KG1 (cell line): ENCODE measurements at places on chromosomes 2 and 18.

DNA sequence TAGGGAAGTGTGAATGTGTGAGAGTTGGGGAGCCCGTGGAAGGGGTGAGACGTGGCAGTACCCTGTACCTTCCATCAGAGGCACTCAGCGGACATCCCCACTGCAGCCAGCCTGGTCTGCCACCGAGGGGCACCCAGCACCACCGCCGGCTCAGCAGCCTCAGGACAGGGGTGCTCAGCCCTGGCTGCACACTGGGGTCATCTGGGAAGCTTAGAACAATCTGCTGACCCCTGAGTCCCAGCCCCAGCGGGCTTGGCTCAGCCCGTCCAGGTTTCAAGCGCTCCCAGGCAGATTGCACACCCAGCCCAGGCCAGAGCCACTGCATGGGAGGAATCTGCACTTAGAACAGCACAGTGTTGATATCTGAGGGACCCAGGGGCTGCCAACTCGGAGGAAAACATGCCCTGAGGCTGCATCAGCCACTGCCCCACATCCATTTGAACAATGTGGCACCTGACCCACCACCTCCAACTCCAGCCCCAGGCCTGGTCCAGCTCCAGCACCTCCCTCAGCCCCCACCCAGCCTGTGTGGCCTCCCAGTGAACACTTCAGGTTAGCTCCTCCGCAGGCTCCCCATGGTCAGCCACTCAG lies 147.1 kb upstream of the OTOS start:
- DNase-seq: no peak

DNA sequence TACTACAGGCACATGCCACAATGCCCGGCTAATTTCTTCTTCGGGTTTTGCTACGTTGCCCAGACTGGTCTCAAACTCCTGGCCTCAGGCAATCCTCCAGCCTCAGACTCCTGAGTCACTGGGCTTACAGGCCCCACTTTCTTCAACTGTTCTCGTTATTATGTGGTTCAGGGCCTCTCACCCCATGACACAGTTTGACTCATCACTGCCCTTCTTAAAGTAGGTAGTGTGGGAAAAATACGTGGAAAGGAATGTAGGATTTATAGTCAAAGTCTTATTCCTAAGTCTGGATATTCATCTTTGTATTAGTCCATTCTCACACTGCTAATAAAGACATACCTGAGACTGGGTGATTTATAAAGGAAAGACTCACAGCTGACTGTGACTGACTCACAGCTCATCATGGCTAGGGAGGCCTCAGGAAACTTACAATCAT lies 19.4 kb downstream of the CENPA start:
- DNase-seq: no peak

- DNase-seq: no peak
Measured at GRCh38 chr2:28063492-28063962, 173.0 kb downstream of the BABAM2 start.

DNA sequence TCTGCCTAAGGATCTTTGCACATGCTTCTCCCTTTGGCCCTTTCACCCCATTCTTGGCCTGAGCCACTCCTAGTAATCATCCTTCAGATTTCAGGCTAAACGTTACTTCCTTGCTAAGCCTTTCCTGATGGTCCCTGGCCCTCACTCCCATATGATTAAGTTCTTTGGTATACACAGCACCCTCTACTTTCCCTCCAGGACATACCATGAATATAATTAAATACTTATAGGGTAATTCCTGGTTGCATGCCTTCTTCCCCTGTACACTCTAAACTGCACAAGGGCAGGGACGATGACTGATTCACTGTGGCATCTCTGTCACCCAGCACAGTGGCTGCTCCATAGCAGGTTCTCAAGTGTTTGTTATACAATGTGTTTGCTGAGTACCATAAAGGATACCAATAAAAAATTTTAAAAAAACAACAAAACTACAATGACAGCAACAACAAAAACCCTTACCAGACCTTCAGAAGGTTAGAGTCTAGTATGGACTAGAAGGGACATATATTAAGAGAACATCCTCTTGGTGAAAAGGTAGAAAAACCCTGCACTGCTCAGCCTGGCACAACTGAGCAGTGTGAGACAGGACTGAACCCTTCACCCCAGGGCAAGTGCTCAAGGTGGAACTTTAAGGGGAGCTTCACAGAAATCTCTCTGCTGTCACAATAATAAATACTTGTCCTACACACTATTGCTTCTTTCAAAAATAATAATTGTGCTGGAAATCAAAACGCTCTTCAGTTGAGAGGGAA lies 76.2 kb downstream of the AAK1 start:
- no peak for DNase-seq

DNA sequence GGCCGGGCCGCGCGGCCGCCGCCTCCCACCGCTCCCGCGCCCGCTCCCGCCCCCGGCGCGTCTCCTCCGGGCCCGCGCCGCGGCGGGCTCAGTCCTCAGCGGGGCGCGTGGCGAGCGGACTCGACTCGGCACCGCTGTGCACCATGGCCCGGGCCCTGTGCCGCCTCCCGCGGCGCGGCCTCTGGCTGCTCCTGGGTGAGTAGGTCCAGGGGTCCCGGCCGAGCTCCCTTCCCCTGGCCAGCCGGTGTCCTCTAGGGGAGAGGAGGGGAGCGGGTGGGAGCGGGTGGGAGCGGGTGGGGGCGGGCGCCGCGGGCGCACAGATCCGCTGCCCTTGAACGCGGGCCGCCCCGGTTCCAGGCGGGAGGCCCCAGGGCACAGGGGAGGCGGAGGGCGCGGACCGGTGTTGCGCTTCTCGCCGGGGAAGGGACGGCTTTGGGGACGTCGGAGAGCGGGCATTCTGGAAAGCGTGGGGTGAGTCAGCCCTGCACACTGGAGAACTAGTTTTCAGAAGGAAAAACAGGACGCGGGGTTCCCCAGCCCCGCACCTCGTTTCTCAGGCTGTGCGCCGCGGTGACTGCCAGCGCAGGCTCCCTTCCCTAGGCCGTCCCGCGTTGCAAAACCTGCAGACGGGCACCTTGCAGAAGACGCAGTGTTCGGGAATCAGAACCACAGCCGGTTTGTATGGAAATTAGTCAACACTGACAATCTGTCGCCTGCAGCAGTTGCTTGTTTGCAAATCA lies at the start of gene RAMP1:
Gene RAMP1, plus strand, starts transcription at position 91 of the 740 bp plus-strand sequence. Its CDS starts 53 bp downstream, at position 144.
- DNase-seq: peak; percentile 17

DNA sequence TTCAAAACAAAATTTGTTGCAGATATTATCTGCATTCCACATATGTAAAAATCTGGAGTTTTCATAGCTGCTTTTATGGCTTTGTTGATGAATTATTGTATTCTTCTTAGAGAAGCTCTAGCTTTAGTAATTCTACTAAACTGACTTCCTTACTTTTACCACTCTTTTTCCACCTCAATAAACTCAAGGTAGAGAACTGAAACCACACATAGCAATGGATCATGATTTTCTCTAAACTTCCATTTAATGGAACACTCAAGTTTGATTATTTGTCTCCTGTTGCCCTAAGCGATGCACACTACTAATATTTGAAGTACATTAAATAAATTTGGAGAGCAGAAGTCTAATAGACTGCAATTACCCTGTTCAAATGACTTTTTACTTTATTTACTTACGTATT lies 192.0 kb downstream of the NBAS start:
- DNase-seq: no peak

- DNase-seq: no peak
Measured at GRCh38 chr2:143514413-143514812, 385.2 kb downstream of the ARHGAP15 start.

DNA sequence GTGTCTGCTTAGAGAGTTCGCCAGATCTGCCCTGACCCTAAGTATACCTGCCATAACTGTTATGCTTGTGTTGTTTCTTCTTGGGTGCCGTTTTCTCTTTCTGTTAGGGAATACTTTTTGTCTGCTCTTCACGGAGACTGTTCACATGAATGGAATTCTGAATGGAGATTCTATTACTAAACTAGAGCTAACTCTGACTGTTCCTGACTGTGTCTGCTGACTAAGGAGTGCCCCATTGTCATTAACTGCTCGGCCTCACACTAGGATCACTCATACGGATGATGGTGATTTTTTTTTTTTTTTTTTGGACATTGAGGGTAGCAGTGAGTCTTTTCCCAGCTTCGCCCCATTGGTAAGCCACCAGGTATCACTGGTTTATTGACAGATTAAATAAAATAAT lies 104.8 kb upstream of the SLC8A1 start:
- DNase-seq: no peak

- DNase-seq: no peak
Measured at GRCh38 chr2:6113786-6114185, 421.6 kb downstream of the SOX11 start.

DNA sequence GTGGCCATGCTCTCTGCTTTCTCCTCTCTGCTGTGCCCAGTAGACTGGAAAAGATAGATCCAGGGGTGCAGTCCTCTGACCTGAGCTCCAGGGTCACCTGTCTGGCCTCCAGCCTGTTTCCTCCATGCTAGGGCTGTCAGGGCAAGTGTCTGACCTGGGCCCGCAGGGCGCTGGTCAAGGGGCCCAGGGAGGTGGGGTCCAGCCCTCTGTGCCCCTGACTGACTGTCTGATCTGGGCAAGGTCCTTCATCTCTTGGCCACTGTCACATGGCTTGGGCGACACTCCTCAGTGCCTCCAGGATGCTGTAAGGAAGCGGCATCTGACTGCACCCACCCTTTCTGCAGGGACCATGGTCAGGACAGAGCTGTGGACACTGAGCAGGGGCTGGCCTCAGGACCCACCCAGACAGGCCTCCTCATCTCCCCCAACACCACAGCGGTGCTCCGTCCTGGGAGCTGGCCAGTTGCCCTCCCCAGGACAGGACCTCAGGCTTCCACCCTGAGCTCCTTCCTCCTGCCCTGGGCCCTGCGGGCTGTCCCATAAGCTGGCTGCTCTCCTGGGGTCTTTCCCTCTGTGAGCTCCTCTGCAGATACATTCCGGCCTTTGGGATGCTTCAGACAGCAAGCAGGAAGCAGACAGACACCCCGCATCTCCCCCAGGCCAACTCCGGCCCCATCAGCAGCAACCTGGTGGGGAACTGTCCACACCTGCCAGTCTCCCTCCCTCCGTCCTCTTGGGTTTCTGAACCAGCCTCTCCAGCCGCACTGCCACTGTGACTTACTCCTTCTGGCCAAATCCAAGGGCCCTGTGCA lies 21.2 kb upstream of the ALPI start:
- no peak for DNase-seq

DNA sequence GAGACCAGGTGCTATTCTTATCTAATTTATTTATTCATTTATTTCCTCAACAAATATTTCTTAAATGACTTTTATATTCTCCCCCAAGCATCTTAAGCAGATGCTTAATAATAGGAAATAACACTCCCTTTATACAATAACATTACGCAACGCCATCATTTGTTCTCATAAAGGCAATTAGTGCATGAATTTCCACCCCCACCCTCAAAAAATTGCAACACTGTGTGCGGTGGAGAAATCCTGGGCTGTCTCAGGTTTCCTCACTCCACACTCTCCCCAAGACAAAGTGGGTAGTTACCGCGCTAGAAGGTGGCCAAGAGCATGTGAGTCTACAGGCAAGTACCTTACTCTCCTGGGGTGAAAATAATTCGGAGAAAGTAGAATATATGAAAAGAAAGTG lies 37.0 kb upstream of the CTDP1 start:
- no peak for DNase-seq
